Activated T-cell treated with anti-CD3 and anti-CD28 coated beads for 24 hours (primary cell): ENCODE measurements at places on chromosomes 1 and 21.

DNA sequence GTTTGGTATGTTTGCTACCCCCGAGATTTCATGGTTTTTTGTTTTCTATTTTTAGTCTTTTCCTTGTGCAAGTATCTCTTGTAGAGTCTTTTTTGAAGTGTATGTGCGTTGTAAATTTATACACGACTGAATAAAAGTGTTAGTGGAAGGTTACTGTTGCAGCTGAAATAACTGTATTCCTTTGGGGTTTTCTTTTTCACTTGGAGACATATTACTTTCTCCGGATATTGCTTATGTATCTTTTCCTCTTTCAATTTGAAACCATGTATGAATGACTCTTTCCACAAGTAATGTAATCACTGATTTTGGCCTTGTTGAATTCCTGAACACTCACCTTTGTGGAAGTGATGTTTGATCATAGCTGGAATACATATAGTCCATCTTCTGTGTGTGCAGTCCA lies 956 bp downstream of the URB2 start:
- no peak for DNase-seq

DNA sequence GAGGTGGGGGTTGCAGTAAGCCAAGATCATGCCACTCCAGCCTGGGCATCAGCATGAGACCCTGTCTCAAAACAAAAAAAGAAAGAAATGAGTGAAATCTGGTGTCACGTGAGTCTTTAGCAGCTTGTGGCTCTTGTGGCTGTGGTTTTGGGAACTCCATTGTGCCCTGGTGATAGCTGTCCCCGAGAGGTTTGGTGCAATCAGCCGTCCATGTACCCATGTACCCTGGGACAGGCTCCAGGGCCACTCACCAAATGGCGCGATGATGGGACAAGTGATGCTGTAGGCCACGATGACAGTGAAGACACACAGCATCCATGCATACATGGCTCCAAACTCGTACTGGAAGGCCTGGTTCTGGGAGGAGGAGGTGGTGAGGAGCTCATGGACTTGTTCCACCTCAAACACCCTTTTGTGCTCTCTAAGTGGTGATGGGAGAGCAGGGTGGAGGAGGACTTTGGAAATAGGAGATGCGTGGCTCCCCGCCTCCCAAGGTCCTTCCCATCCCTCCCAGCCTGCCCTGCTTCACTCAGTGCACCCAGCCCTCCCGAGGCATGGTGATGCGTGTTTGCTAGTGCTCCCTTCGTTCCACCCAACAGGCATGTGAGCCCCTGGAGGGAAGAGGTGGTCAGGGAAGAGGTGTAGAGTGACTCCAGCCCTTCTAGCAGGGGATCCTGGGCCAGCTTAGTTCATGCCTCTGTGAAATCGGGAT lies 29.6 kb downstream of the TMEM63A start:
- DNase-seq: no peak

- no peak for DNase-seq
These were observed 290.5 kb downstream of the OMA1 start for GRCh38 chr1:58256041-58256440.

DNA sequence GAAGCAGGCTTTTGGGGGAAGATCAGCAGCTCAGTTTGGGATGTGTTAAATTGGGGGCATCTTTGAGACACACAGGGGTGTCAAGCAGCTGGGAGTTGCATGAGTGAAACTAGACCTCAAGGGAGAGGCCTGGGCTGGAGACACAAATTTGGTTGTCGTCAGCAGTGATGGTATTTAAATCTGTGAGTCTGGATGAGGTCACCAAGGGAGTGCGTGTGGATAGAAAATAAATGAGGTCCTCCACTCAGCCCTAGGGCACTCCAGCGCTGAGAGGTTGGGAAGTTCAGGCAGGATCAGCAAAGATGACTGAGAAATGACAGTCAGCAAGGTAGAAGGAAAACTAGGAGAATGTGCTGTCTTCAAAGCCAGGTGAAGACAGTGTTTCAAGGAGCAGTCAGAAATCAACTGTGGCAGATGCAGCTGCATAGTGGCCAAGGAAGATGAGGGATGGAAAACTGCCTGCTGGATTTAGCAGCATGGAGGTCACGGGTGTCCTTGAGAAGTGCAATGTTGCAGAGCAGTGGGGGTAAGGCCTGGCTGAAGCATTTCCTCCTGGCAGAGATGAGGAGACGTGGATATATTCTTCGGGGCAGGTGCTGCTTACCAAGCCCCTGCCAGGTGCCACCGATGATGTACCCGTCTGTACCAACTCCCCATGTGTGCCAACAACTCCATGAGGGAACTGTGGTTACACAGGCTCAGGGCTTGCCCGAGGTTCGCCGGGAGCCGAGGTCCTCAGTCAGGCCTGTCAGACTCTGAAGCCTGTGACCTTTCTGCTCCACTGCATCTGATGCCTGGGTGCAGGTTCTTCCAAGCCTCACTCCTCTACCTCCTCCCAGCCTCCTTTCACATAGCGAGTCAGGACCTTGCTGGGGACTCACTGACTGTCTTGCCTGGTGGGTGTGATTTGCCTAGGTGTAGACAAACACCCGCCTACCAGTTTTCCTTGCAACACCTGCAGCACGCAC lies 11.3 kb downstream of the MAP7D1 start:
- DNase-seq: no peak

DNA sequence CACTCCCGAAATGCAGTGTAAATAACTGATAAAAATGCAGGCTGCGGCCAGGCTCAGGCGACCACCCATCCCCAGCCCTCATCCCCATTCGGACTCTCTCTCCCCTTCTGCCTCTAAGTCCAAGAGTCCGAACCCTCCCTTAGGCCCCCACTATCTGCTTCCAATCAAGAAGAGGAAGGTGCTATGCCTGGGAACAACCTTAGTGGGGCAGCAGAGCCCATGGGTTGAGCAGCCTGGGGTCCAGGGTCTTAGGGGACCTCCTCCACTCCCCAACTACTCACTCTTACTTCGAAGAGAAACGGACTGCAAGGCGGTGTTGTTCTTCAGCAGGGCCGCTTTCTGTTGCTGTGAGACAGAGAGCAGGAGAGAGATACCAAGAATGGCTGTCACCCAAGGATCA lies 12.2 kb downstream of the ARHGEF2 start:
- DNase-seq: no peak

DNA sequence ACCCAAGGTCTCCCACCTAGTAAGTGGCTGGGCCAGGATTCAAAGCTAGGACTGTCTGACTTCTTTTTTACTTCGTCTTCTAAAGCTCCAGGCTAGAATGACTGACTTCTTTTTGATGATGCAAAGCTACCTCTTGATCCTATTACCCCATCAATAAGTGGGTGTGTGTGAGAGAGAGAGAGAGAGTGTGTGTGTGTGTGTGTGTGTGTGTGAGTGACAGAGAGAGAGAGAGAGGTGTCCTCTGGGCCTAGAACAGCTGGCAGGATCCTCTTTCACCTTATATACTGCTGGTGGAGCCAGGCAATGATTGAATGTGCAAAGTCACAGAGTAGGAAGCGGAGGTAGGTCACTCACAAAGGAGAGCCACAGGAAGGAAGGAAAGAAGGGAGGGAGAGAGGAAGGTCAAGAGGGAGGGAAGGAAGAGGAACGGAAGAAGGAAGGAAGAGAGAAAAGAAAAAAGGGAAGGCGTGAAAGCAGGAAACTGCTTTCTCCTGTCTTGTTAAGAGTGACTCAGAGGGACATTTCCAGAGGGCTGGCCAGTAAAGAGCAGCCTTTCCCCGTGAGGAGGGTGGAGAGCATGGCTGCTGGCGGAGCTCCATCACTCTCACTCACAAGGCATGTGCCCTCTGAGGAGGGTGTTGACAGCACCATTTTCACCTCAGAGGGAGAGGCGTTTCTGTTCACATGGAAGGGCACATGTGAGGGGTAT lies 68.9 kb downstream of the CDC7 start:
- DNase-seq: no peak

- DNase-seq: no peak
These were observed 2.4 kb downstream of the THAP3 start for GRCh38 chr1:6627031-6627430.

DNA sequence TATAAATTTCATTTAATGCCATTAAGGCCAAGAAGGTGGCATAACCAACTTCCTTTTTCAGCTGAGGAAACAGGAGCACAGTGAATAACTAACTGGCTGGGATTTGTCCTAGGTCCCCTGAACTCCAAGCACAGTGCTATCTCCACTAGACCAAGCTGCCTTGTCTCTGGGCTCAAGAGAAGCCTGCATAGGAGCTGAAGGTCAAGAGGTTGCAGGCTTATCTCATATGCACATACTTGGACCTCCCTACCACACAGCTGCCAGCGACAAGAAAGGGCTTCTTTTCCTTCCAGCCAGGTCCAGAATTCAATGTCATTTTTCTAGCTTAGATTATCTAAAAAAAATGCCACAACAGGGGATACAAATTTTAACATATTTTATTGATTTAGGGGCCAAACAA lies 27.1 kb downstream of the AK2 start:
- DNase-seq: no peak

- no peak for DNase-seq
These were observed 109.8 kb downstream of the OSBPL9 start for GRCh38 chr1:51726544-51727225.

DNA sequence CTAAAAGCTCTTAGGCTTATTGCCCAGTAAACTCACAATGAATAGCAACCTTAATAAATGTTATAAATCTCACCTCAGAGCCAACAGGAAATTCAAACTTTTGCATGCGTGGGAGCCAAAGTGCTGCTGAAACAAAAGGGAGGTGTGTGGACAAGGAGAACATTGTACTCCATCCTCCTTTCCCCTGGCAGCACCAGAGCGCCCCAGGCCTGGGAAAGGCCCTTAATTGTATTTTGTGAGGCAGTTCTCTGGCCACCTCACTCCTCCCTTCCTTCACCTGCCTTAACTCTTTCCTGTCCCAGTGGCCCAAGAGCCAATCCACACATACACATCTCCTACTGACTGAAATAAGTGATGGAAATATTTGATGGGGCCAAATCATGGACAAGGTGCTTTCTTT lies 648.5 kb downstream of the LMO4 start:
- no peak for DNase-seq

DNA sequence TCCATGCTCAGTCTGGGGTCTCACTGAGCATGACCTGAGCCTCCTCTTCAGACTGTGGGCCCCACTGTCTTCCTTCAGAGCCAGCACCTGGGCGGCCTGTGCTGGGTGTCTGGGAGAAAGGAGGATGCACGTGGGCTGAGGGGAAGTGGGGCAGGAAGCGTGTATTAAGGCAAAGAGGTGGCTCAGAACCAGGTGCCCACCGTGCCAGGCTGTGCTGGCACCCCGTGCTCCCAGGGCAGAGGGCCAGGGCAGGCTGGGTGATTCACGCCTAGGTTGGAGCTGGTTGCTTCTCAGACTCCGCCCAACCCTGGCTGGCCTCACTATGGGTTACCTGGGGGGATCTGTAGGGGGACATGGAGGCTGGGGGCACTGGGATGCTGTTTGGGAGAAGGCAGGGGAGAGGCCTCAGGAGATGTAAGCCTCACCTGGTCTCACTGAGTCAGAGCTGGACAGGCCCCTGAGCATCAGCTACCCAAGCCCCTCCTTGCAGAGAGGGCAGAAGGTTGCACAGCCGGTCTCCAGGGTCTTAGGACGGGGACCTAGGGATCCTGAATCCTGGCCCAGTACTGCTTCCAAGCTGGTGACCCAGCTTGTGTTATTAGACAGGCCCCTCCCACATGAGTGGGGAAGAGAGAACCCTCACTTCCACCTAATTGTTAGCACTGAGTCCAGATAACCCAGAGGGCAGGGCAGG lies 18.6 kb upstream of the PADI1 start:
- no peak for DNase-seq

DNA sequence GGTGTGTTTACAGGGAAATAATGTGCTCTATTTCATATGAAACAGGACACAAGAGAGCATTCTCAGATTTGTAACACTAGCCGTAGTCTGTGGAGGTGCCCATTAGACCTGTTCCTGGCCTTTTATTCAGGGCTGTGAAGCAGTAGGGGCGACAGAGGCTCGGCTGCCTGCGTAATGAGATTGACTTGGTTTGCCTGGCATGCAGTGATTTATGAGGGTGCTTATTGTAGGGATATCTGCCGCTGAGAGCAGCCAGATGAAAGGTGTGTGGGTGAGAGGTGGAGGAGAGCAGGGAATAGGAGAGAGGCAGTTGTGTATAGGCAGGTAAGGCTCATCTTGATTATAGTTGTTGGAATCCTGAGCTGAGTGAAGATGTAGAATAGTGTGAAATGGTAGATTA lies 51.3 kb downstream of the DNAJC6 start:
- no peak for DNase-seq

- no peak for DNase-seq
These were observed 8.5 kb downstream of the PRCC start for GRCh38 chr1:156775799-156776198.

DNA sequence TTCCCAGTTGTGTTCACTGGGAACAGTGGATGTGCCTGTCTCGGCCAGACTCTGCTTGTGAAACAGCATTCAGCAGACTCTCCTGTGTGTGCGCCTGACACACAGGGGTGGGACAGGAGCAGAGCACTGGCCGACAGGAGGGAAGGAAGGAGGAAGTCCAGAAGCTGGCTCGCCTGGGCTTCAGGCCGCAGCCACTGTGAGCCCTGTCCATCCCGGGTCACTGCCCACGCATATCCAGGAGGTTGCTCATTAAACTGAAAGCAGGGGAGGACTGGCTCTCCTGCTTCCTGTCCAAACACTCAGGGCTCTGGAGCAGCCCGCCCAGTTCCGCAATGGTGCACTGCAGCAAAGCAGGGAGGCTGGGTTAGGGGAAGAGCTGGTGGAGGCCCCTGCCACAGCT lies 218.7 kb upstream of the VAMP3 start:
- no peak for DNase-seq

DNA sequence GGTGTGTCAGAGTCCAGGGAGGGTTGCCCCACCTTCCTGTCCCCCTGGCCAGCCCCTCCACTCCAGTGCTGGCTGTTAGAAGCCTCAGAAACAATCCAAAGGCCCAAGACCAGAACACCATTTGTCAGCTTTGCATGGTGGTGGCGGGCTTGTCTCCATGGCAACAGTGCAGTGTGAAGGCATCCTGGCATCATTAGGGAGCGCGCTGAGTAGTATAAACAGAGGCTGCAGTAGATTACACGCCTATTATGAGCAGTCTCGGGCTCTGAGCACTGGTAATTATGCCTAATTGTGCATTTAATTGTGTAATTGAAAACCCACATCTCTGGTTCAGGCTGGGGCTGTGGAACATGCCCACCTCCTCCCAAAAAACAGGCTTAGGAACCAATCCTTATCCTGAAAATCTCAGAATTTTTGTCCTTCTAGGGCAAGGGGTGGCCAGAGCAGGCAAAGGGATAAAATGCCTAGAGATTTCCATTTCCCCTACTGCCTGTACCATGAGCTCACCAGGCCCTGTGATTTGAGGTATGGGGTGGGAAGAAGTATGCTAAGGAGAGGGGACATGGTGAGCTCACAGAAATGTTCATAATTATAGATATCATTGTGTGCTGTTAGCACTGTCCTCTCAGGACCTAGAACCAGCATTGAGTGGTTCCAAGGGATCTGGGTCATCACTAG lies 11.7 kb downstream of the NKAIN1 start:
- no peak for DNase-seq

GRCh38 chr21:46048926-46049889 lies 48.7 kb upstream of the COL6A2 start:
- no peak for DNase-seq

DNA sequence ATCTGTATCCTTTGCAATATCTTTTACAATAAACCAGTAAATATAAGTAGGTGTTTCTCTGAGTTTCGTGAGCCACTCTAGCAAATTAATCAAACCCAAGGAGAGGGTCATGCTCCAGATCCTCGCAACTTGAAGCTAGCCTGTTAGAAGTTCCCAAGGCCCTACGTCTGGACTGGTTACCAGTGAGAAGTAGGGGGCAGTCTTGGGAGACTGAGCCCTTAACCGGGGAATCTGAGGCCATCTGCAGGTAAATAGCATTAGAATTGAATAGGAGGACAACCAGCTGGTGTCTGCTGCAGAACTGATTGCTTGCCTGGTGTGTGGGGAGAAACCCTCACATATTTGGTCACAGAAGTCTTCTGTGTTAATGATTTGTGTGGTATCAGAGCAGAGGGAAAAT lies 190.5 kb downstream of the RYR2 start:
- DNase-seq: no peak

GRCh38 chr1:96416111-96416595 lies 305.4 kb upstream of the PTBP2 start:
- DNase-seq: no peak
